ENCODE measurements at places on chromosomes 5 and 9. TPM values are rescaled to one million over a fixed set of nuclear protein-coding genes. Genes with fewer than 3 reads are reported as not detected.

GRCh38 chr9:129853614-129854013 lies 18.4 kb downstream of the USP20 start:
- H3K4me1 ChIP-seq: peaks cover 39% of the 10 kb centered on the region
- H3K27me3 ChIP-seq: no peaks in the 10 kb centered on the region
- no peak overlapping the region for H3K4me3 ChIP-seq
- DNase-seq: no peak
- peaks cover 68% of the 10 kb centered on the region for H3K36me3 ChIP-seq

- H3K4me1 ChIP-seq: peaks cover 4% of the 10 kb centered on the region
- no peak for DNase-seq
- peaks cover 12% of the 10 kb centered on the region for H3K27me3 ChIP-seq
- H3K36me3 ChIP-seq: no peaks in the 10 kb centered on the region
These were observed 18.3 kb downstream of the FAT2 start for GRCh38 chr5:151572657-151573368.

GRCh38 chr9:78296201-78296892 lies 578 bp upstream of the PSAT1 start:
- peak; percentile 68 for DNase-seq
- H3K4me3 ChIP-seq: peak overlapping the region; percentile 96
- H3K4me1 ChIP-seq: peaks cover 36% of the 10 kb centered on the region
- no peaks in the 10 kb centered on the region for H3K27me3 ChIP-seq
- peaks cover 15% of the 10 kb centered on the region for H3K36me3 ChIP-seq

DNA sequence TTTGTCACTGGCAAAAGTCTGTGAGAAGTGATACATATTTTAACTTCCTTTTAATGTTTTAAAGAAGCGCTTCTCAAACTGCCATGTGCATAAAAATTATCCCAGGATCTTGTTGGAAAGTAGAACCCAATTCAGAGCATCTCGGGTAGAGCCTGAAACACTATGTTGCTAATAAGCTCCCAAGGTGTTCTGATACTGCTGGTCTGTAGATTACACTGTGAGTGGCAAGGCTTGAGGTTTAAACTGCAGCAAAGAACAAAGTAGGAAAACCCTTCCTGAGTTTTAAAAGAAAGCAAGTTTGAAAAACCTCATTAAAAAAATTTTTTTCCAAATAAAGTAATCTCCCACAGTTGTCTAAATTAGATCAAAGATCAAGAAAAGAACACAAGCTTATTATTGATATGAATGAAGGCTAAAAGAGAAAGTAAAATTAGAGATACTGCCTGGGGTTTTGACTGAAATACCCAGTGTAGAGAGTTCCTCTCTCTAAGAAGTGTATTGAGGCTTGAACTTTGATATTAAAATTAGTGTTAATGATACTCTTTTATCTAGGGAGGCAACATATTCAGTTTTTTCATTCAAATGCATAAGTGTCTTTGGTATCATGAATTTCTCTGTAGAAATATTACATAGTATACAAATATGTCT lies 19.8 kb upstream of the JAK2 start:
- H3K4me1 ChIP-seq: peaks cover 36% of the 10 kb centered on the region
- peaks cover 14% of the 10 kb centered on the region for H3K36me3 ChIP-seq
- H3K27ac ChIP-seq: peak overlapping the region; percentile 10
- H3K4me3 ChIP-seq: peak overlapping the region; percentile 48

DNA sequence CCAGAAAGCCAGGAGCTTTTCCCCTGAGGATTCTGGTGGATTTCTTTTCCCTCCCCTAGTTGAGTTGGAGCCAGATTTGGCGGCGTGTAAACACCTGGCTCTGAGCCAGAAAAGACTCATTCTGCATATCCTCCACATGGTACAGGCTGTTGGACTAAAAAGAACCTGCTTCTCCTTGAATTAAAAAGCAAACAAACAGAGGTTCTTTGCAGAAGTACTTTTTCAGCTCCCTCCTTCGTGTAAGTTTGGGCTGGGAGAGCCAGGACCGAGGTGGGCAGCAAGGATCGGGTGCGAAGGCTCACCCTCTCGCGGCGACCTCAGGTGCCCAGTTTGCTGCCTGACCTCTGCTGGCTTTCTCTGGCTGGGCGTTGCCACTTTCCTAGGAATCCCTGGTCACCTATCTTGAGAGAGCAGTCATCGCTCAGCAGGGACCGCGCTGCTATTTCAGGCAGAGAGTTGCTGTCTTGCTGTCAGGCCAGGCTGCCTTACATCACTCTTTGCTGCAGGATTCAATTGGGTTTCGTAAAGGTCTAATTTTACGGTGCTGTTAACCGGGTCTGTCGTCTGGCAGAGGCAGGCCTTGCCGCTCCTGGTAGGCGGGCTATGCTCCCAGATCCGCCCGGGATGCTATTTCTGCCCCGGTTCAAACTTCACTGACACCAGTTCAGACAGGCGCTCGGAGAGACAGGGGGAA lies 3.2 kb downstream of the PAPPA start:
- no peak overlapping the region for H3K4me3 ChIP-seq
- no peak overlapping the region for H3K27ac ChIP-seq
- H3K27me3 ChIP-seq: peaks cover 65% of the 10 kb centered on the region
- no peak for DNase-seq
- peaks cover 2% of the 10 kb centered on the region for H3K36me3 ChIP-seq

- H3K4me3 ChIP-seq: no peak overlapping the region
- no peak for DNase-seq
- peaks cover 3% of the 10 kb centered on the region for H3K4me1 ChIP-seq
- no peak overlapping the region for H3K27ac ChIP-seq
These were observed 61.7 kb downstream of the SH3TC2 start for GRCh38 chr5:149001162-149001561.

- no peaks in the 10 kb centered on the region for H3K36me3 ChIP-seq
- H3K4me3 ChIP-seq: no peak overlapping the region
- H3K27ac ChIP-seq: no peak overlapping the region
- H3K27me3 ChIP-seq: peaks cover 14% of the 10 kb centered on the region
- no peak for DNase-seq
These were observed 44.2 kb upstream of the COL15A1 start for GRCh38 chr9:98899408-98900056.

DNA sequence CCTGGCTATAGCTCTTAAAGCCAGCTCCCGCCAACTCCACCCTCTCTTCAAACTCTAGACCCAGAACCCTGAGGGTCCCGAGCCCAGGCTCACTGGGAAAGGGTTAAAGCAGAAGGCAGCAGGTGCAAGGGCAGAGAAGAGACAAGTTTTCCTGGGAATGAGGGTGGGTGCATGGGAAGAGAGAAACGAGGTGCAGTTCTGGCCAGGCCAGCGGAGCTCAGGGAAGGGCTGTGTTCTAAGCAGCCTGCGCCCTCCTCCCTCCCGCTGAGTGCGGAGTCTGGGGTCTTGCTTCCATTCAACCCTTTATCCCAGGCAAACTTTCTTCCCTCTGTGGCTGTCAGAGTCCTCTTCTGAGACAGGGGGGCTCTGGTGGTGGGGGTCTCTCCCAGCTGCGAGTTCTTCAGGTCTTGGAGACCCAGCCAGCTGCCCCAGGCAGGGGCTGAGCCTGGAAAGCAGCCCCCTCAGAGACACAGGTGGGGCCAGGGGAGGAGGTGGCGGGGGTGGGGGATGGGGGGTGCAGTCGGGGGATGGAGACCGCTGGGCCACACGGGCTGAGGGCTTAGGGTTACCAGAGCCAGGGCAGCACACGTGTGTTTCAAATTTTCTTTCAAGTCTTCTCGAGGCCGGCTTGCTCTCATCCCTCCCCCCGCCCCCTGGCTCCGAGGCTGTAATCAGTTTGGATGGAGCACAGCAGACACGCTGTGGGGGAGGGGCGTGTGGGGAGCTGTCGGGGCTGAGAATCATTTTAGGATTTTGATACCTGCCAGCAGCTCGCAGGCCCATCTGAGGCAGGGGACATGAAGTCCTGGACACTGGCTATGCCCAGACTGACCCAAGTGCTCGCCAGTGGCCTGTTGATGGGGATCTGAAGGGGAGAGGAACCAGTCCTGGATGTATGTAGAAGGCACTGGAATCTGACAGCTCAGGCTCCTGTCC lies 169.6 kb upstream of the SMIM23 start:
- H3K4me3 ChIP-seq: no peak overlapping the region
- no peaks in the 10 kb centered on the region for H3K27me3 ChIP-seq
- no peaks in the 10 kb centered on the region for H3K36me3 ChIP-seq
- no peak overlapping the region for H3K27ac ChIP-seq
- no peaks in the 10 kb centered on the region for H3K4me1 ChIP-seq
- no peak for DNase-seq

- H3K4me1 ChIP-seq: no peaks in the 10 kb centered on the region
- no peaks in the 10 kb centered on the region for H3K36me3 ChIP-seq
These were observed 435.8 kb downstream of the CTNND2 start for GRCh38 chr5:11468334-11469039.

DNA sequence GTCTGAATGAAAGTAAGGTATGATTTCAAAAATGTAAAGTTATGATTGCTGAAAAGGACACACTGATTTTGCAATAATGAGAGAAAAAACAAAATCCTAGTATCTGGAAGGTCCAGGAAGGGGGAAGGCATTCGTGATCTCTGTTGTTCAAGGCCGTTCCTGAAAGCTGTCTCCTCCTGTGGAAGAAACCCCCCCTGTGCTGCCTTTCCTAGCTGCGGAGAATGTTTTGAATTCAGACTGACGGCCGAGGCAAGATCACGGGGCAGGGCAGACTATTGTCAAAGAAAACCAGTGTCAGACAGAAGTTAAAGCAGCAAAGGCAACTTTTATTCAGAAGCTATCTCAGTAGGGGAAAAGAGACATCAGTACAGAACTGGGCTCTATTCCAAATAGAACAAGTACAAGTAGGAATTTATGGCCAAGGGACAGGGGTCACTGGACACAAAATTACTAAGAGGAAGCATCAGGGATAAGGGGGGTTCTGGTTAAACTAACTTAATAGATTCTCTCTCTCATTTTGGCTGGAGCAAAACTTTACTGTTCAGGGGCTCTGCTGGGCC lies 61.9 kb upstream of the IGFBPL1 start:
- no peak overlapping the region for H3K4me3 ChIP-seq
- DNase-seq: no peak
- H3K4me1 ChIP-seq: no peaks in the 10 kb centered on the region
- H3K27ac ChIP-seq: no peak overlapping the region

DNA sequence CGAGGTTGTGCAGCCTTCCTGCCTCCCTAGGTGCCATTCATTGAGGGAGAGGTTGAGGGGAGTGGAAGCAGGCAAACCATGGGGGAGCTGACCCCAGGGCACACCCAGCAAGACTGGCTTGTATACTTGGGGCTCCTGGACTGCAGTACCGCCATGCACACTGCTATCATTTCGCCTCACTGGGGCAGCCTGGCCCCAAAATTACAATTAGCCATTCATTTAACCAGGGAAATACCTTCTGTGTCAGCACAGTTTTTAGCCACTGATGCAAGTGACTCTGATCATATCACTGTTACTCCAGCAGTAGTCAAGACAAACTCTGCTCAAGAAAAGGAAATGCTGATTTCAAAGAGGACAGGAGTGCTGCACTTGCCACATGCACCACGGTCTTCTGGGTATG lies 109.7 kb downstream of the TRIO start:
- H3K27ac ChIP-seq: no peak overlapping the region
- H3K36me3 ChIP-seq: no peaks in the 10 kb centered on the region
- H3K27me3 ChIP-seq: no peaks in the 10 kb centered on the region
- no peaks in the 10 kb centered on the region for H3K4me1 ChIP-seq
- DNase-seq: no peak

- H3K27ac ChIP-seq: no peak overlapping the region
- DNase-seq: no peak
- H3K4me3 ChIP-seq: no peak overlapping the region
- H3K27me3 ChIP-seq: no peaks in the 10 kb centered on the region
These were observed 546.2 kb downstream of the DMRTA1 start for GRCh38 chr9:22992780-22993179.

GRCh38 chr5:78497573-78498533 lies 137.4 kb downstream of the SCAMP1 start:
- H3K36me3 ChIP-seq: no peaks in the 10 kb centered on the region
- no peak for DNase-seq
- H3K4me3 ChIP-seq: no peak overlapping the region

DNA sequence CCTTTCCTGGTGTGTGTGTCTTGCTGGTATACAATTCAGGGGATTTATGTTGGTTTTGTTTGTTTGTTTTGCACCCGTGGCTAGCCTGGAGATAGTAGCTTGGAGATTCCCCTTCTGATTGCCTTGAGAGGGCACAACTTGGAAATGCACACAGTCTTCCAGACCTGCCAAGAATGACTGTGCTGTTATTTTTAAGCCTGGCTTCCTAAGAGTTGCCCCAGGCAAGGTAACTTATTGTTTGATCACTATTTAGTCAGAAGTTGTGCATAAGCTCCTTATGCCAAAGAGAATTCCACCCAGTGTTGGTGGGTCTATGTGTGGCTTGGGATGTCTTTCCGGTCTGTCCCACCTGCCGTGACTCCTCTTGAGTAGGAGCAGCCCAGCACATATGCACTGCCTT lies 421.9 kb upstream of the KCNN2 start:
- no peaks in the 10 kb centered on the region for H3K4me1 ChIP-seq
- no peak overlapping the region for H3K4me3 ChIP-seq
- DNase-seq: no peak
- H3K27ac ChIP-seq: no peak overlapping the region
- no peaks in the 10 kb centered on the region for H3K36me3 ChIP-seq

GRCh38 chr5:68225188-68225910 lies 9.8 kb downstream of the PIK3R1 start:
- peaks cover 43% of the 10 kb centered on the region for H3K36me3 ChIP-seq
- no peaks in the 10 kb centered on the region for H3K27me3 ChIP-seq
- no peak overlapping the region for H3K4me3 ChIP-seq

The FGF10 gene
- total RNA-seq: not detected
